ENCODE measurements at places on chromosomes 12 and 14.

DNA sequence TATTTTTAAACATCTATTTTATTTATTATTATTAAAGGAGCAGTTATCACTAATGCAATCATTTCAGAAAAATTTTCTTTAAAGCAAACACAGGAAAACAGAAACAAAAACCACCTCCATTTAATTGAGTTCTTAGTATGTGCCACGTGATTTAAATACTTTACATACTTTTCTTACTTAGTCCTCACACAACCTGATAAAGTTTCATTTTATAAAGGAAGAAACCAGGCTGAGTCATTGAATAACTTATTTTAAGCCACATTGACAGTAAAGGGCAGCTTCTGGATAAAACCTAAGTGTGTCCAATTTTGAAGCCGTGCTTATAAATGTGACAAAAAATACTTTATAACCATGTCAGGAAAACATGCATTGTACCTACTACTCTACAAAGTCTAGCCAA lies 57.1 kb upstream of the PCED1B start:
- DNase-seq, result no peak

DNA sequence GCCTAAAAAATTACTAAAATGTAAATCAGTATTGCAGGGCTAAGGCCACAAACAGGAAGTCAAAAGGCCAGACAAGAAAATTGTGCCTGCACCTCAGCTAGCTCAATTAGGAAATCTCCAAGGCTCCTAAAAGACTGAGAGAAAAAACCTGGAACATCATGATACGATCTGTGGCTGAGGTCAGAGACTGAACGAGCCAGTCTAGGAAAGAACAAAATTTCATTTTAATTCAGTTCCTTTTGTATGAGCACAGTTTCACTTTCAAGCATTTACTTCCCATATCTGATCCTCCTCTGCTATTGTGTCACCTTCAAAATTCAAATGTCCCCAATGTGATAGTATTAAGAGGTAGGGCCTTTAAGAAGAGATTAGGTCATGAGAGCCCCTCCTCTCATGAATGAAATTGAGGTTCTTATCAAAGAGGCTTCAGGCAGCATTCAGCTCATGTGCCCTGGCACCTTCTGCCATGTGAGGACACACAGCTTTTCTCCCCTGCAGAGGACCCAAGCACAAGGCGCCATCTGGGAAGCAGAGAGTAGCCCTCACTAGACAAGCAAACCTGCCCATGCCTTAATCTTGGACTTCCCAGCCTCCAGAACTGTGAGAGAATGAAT lies 14.8 kb downstream of the PRKAB1 start:
- no peak for DNase-seq

- DNase-seq, result no peak
Measured at GRCh38 chr12:111444314-111444924, 38.7 kb downstream of the SH2B3 start.

DNA sequence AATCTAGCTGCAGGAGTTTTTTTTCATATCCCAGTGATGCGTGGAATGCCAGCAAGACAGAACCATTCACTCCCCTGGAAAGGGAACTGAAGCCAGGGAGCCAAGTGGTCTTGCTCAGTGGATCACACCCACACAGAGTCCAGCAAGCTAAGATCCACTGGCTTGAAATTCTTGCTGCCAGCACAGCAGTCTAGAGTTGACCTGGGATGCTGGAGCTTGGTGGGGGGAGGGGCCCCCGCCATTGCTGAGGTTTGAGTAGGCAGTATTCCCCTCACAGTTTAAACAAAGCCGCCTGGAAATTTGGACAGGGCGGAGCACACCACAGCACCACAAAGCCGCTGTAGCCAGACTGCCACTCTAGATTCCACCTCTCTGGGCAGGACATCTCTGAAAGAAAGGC lies 86.9 kb upstream of the STXBP6 start:
- DNase-seq, result no peak

DNA sequence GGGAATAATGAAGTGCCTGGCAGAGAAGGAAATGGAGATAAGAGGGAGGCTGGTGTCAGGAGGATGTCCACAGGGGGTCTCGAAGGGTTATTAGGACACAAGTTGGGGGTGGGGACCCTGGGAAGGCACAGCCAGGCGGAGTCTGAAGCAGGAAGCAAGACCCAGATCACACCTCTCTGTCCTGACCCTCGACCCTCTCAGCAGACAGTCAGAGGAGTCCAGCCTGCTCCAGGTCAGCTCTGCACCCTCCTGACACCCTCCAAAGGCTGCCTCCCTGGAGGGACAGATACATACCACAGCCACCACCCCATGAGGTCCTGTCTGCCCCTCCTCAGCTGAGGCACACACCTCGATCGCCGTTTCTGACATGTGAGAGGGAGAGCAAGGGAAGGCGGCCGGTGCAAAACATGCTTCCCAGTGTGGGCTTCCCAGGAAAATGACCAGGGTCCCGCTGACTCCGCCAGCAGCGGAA lies 9.0 kb downstream of the BCL11B start:
- no peak for DNase-seq

DNA sequence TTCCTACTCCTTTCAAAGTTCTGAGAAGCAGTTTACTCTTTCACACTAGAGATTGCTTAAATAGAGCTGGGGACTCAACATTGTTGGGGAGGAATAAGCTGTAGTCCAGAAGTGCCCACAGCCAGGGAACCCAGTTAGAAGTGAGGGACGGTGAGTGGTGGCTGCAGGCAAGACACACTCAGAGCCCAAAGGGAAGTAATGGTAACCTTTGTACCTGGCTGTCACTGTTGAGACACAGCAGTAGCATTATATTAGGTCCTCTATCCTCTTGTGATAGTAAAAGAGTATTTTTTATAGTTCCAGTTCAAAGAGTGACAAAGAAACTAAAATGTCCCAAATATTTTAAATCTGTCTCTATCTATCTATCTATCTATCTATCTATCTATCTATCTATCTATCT lies 263.3 kb downstream of the TTC6 start:
- no peak for DNase-seq
